ENCODE measurements at places on chromosomes 4 and X. TPM values are rescaled to one million over a fixed set of nuclear protein-coding genes. Genes with fewer than 3 reads are reported as not detected.

PDCL2 gene
- not detected for total RNA-seq

GLOD5 gene
- total RNA-seq, result not detected

OTUD6A gene
- total RNA-seq, result not detected

HSFX4 gene
- total RNA-seq, result not detected

UGT2A1 gene
- total RNA-seq, result not detected

WDR17 gene
- 3.3 TPM for total RNA-seq

SPANXN3 gene
- total RNA-seq, result not detected

GAGE12F gene
- total RNA-seq, result not detected

ETDB gene
- not detected for total RNA-seq

FREM3 gene
- total RNA-seq, result not detected

LRAT gene
- total RNA-seq, result not detected

GAGE10 gene
- not detected for total RNA-seq

PHEX gene
- 1.1 TPM for total RNA-seq

IL3RA gene
- not detected for total RNA-seq

HERC6 gene
- total RNA-seq, result 2.9 TPM

CACNA1F gene
- total RNA-seq, result not detected

MAGEA6 gene
- total RNA-seq, result not detected

GSPT2 gene
- 6.2 TPM for total RNA-seq

PNMA6F gene
- total RNA-seq, result not detected

NSD2 gene
- 59.2 TPM for total RNA-seq

HOPX gene
- total RNA-seq, result 0.37 TPM

REST gene
- total RNA-seq, result 38.3 TPM

LRP2BP gene
- total RNA-seq, result 0.59 TPM

FGF16 gene
- total RNA-seq, result under 0.01 TPM

CXXC4 gene
- total RNA-seq, result not detected

SUPT20HL2 gene
- total RNA-seq, result not detected

PPA2 gene
- 74.1 TPM for total RNA-seq

FMR1 gene
- 23.1 TPM for total RNA-seq

CTAG1B gene
- not detected for total RNA-seq

ZNF275 gene
- total RNA-seq, result 7.8 TPM

MAGEB17 gene
- not detected for total RNA-seq

CDX4 gene
- not detected for total RNA-seq

CT45A2 gene
- total RNA-seq, result not detected

BTK gene
- not detected for total RNA-seq

SOD3 gene
- total RNA-seq, result 1.6 TPM

SMR3B gene
- total RNA-seq, result not detected

PABPC4L gene
- total RNA-seq, result under 0.01 TPM

SCML2 gene
- total RNA-seq, result 1.5 TPM

PARM1 gene
- 0.20 TPM for total RNA-seq

GPC3 gene
- 1.5 TPM for total RNA-seq

SSX2 gene
- total RNA-seq, result not detected

PNMA6A gene
- total RNA-seq, result 3.3 TPM

SPACA5B gene
- total RNA-seq, result not detected

REELD1 gene
- not detected for total RNA-seq

XK gene
- not detected for total RNA-seq
